ENCODE measurements at places on chromosomes 2 and 18. TPM values are rescaled to one million over a fixed set of nuclear protein-coding genes. Genes with fewer than 3 reads are reported as not detected.

The ANKRD36C gene
- polyA plus RNA-seq = 19.0 TPM

The DCDC2C gene
- polyA plus RNA-seq = not detected

The KCNG2 gene
- polyA plus RNA-seq = not detected

The DSG1 gene
- polyA plus RNA-seq = not detected

DNA sequence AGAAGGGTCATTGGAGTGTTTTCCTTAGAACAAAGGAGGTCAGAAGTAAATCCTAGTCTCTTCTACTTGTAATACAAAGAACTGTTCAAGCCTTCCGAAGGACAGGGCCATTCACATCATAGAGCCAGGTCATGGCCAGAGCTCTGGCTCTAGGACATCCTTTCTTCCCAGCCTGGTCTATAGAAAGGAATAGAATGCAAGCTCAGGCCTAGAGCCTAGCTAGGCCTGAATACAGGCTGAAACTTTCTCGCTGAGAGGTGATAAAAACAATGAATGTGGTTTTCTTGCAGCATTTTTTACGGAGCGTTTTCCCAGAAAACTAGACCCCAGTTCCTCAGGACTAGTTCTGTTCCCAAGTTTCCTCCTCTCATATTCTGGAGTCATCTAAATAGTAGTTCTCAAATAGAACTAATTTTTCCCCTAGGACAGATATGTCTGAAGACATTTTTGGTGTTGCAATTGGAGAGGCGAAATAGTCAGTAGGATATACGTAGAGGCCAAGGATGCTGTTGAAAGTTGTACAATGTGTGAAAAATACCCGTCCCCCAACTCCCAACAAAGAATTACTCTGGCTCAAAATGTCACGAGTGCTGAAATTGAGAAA is 6.8 kb downstream of the UGT1A6 start:
- DNase-seq = no peak

DNA sequence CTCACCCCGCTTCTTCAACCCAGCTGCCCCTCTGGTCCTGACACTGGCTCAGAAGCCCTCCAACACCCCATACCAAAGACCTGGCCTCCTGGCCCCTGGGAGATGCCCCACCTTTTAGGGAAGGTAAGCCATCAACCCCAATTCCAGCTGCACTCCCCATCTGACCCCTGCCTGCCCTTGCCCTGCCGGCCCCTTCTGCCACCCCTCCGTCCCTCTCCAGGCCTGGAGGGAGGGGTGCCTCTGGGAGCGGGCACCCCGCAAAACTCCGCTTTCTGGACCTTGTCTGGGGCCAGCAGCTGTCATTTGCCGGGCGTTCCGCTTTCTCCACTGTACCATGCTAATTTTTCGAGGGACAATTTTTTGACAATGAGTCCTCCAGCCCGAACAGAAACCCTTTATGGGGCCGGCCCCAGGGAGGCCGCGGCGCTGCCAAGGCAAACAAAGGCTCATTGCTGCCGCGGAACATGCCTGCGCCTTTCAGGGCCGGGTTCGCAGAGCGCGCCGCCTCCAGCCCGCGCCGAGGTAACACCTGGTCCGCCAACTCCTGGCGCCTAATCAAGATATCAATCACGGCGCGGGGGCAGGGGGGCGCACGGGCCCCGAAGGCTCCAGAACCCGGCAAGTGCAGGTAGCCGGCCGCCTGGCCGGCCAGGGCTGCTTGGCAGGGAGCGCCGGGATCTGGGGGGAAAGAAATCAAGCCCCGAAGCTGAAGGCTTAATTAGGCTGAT is 96.0 kb downstream of the INHBB start:
- DNase-seq = no peak

DNA sequence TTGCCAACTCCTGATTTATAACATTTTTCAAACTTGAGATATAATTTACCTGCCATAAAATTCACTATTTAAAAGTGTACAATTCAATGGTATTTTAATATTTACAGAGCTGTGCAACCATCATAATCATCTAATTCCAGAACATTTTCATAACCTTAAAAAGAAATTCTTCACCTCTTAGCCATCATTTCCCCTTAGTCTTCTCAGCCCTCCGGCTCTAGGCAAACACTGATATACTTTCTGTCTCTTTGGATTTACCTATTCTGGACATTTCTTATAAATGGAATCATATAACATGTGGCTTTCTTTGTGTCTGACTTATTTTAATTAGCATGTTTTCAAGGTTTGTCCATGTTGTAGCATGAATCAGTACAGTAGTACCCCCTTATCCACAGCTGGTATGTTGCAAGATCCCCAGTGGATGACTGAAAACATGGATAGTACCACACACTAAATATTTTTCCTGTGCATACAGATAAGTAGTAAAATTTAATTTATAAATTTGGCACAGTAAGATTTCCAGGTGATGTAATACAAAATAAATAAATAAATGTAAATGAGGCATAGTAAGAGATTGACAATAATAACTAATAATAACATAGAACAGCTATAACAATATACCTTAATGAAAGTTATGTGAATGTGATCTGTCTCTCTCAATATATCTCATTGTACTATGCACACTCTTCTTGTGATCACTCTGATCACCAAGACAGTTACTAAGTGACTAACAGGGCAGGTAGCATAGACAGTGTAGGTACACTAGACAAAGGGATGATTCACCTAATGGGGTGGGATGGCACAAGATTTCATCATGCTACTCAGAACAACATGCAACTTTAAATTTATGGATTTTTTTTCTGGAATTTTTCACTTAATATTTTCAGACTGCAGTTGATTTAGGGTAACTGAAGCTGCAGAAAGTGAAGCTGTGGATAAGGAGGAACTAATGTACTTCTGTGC is 73.1 kb downstream of the RAB3GAP1 start:
- DNase-seq = no peak

GRCh38 chr18:11175266-11175979 is 26.1 kb upstream of the PIEZO2 start:
- no peak for DNase-seq

DNA sequence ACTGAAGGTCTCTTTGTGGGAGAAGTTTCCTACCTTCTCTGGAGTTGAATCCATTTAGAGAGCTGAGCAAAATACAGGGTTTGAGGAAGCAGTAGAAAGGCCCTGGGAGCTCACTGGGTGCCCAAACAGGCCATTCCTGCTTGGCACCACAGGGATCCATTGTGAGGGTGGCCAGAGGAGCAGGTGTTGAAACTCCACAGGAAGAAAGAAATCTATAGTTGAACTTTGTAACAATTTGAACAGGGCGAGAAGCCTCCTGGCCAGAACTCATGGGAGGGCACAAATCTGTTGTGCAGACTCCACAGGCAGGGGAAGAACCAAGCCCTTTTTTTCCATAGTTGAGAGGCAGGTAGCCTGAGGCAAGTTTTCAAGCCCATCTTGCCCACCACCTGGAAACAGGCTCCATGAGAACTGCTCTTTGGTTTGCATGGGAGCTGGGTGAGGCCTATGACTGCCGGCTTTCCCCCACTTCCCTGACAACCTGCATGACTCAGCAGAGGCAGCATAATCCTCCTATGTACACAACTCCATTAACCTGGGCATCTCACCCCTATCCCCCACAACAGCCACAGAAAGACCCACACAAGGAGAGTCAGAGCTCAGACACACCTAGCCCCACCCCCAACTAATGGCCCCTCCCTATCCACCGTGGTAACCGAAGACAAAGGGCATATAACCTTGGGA is 1053.0 kb downstream of the TSN start:
- no peak for DNase-seq

DNA sequence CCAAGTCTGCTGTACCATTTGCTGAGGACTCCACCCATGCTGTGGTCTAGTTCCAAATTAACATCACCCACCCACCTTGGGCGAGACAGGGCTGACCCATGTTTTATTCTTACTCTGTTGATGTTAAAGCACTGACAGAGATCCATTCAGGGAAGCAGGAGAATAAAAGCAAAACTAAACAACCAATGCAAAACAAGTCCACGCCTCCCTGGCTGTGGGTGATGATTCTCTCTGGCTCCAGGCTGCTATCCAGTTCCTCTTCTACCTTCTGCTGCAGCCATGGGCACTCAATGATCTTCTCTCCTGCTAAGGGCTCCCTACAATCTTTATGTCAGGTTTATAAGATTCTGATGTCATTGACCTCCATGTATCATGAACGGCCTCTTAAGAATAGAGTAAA is 786.6 kb upstream of the ID2 start:
- DNase-seq = no peak
